Esophagus muscularis mucosa (tissue), 4 donors: ENCODE measurements at places on chromosomes 5 and 9. TPM values are rescaled to one million over a fixed set of nuclear protein-coding genes. Genes with fewer than 3 reads are reported as not detected.

Gene TCF7
- total RNA-seq = 1.6 TPM

Gene ROPN1L
- 1.7 TPM for total RNA-seq

Gene TYRP1
- not detected for total RNA-seq

- H3K36me3 ChIP-seq = no peaks in the 10 kb centered on the region
- no peak overlapping the region for H3K27ac ChIP-seq
- no peaks in the 10 kb centered on the region for H3K27me3 ChIP-seq
- no peak overlapping the region for H3K4me3 ChIP-seq
These were observed 157.6 kb downstream of the SLC12A2 start for GRCh38 chr5:128241051-128241695.

DNA sequence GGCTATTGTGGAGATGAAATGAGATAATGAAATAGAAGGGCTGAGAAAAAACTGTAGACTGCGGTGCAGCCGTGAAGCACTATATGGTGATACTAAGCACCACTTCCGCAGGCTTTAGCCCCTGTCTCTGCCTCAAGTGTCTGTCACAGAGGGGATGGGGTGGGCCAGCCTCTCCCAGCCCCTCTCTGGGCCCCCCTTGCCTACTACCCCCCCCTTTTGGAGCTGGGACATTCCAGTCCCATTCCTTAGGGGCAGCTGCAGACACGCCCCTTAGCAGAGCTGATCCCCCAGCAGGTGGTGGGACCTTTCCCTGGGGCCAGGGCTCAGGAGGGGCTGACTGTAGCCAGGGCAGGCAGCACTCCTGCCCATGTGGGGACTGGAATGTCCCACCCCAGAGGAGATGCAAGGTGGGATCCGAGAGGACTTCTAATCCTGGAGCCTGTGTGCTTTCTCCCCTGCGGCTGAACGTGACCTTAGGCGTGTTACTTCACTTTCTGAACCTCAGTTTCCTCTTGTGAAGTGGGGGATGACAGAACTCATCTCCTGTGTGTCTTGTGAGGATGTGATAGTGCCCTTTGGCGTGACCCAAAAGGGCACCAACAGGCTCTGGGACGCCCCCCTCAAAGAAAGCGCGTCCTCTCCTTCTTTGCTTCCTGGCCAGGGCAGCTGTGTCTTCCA is 1.9 kb downstream of the N4BP3 start:
- peak overlapping the region; percentile 60 for H3K4me3 ChIP-seq
- peaks cover 92% of the 10 kb centered on the region for H3K27me3 ChIP-seq
- H3K27ac ChIP-seq = no peak overlapping the region
- no peaks in the 10 kb centered on the region for H3K36me3 ChIP-seq
- peaks cover 37% of the 10 kb centered on the region for H3K4me1 ChIP-seq
- no peak for DNase-seq

DNA sequence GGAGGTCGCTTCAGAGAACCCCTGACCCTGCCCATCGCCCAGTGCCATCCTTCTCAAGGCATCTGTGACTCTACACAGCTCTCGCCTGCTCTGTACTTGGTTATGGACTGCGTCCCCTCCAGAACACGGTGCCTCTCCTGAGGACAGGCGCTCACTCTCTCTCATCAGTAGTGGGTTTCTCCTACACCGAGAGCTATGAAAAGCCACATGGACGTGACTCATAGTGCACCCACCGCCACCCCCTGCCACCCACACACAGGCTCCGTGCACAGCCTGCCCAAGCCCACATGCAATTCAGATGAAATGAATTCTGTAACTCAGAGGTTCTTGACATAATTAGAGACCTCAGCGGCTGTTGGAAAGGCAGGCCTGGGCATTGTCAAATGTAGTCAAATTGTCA is 13.9 kb downstream of the GTF3C5 start:
- no peak overlapping the region for H3K4me3 ChIP-seq
- no peak for DNase-seq
- no peaks in the 10 kb centered on the region for H3K4me1 ChIP-seq
- no peak overlapping the region for H3K27ac ChIP-seq
- H3K27me3 ChIP-seq = no peaks in the 10 kb centered on the region

DNA sequence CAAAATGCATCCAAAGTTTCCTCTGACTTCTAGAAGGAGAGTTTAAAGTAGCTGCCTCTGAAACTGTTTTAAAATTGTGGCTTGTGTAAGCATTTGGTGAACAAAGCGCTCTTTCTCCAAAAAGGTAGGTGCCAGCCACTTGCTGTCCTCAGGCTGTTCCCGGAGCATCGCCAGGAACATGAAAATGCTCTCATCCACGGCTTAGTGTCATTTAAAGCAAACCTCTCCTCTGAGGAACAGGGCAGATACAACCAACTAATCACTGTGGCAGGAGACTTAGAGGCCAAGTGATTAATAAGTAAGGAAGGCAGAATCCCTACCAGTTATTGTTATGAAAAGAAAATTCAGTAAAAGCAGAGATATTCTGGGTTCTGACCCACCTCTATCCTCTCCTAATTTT is 165.6 kb downstream of the DCP2 start:
- no peaks in the 10 kb centered on the region for H3K27me3 ChIP-seq
- no peak overlapping the region for H3K4me3 ChIP-seq
- H3K27ac ChIP-seq = no peak overlapping the region
- peak; percentile 66 for DNase-seq
- H3K4me1 ChIP-seq = peaks cover 11% of the 10 kb centered on the region
- H3K36me3 ChIP-seq = no peaks in the 10 kb centered on the region

GRCh38 chr5:8493176-8493575 is 624.2 kb downstream of the MTRR start:
- no peaks in the 10 kb centered on the region for H3K36me3 ChIP-seq
- no peak overlapping the region for H3K4me3 ChIP-seq
- DNase-seq = no peak

DNA sequence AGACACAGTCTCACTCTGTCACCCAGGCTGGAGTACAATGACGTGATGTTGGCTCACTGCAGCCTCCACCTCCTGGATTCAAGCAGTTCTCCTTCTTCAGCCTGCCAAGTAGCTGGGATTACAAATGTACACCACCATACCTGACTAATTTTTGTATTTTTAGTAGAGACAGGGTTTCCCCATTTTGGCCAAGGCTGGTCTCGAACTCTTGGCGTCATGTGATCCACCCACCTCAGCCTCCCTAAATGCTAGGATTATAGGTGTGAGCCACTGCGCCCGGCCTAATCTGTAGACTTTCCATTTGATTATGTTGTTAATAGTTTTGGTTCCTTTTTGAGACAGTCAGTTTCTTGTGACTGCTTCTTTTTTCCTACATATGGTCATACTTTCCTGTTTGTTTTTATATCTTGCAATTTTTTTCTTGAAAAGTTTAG is 31.0 kb downstream of the MTREX start:
- H3K36me3 ChIP-seq = peaks cover 2% of the 10 kb centered on the region
- no peak overlapping the region for H3K27ac ChIP-seq
- no peaks in the 10 kb centered on the region for H3K27me3 ChIP-seq
- no peak overlapping the region for H3K4me3 ChIP-seq
- H3K4me1 ChIP-seq = peaks cover 20% of the 10 kb centered on the region
- DNase-seq = no peak

DNA sequence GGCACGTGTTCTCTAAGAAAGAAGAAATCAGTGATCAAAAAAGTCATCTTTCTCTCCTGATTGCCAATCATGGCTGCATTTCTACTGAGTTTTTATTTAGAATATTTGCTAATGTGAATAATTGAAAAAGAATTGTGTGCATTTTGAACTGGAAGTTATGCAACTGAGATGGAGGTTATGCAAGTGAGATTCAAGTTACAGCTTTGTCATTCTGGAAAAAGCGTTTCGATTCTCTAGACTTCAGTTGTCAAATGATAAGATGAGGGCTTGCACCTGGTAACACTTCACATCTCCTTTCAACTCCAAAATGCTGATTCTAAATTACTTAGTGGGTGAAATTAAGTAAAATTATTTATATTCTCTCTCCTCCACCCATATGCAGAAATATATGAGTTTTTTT is 36.4 kb downstream of the C6 start:
- H3K4me1 ChIP-seq = no peaks in the 10 kb centered on the region
- H3K36me3 ChIP-seq = no peaks in the 10 kb centered on the region
- no peak overlapping the region for H3K27ac ChIP-seq
- no peak for DNase-seq
- no peaks in the 10 kb centered on the region for H3K27me3 ChIP-seq

DNA sequence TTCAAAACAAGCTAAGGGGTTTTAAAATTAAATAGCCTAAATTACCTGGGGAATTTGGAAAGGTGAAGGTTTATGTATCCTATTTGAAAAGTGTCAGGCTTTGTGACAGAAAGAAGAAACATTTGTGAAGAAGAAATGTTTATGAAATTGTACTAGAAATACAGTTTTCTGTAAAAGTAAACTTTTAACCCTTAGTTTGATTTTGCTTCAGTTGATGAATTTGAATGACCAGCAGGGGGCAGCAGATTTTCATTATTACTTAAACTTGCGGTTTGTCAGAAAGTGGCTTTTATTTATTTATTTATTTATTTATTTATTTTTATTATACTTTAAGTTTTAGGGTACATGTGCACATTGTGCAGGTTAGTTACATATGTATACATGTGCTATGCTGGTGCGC is 58.1 kb downstream of the NNT start:
- no peaks in the 10 kb centered on the region for H3K27me3 ChIP-seq
- H3K27ac ChIP-seq = no peak overlapping the region
- no peak for DNase-seq
- no peak overlapping the region for H3K4me3 ChIP-seq

- H3K4me3 ChIP-seq = no peak overlapping the region
- H3K27ac ChIP-seq = no peak overlapping the region
- H3K27me3 ChIP-seq = no peaks in the 10 kb centered on the region
- no peak for DNase-seq
These were observed 16.1 kb upstream of the ZNF462 start for GRCh38 chr9:106846857-106847256.

DNA sequence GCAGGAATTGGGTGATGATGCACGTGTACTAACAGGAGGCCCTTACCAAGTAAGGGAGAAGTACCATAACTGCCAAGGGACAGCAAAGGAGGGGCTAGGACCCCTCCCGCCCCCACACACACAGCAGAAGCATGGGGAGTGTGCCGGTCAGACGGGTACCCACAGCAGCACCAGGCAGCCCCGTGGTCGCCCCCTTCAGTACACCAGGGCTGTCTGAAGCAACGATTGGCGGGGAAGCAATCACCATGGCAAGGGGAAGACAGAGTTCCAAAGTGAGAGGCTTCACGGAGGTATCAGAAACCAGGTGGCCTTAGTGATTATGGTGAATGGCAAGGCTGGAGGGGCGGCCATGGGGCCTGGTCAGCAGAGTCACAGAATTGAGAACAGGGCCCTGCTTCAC is 72.2 kb downstream of the CAMSAP1 start:
- no peak overlapping the region for H3K4me3 ChIP-seq
- no peak for DNase-seq
- H3K4me1 ChIP-seq = no peaks in the 10 kb centered on the region
- no peaks in the 10 kb centered on the region for H3K27me3 ChIP-seq
- peaks cover 3% of the 10 kb centered on the region for H3K36me3 ChIP-seq

DNA sequence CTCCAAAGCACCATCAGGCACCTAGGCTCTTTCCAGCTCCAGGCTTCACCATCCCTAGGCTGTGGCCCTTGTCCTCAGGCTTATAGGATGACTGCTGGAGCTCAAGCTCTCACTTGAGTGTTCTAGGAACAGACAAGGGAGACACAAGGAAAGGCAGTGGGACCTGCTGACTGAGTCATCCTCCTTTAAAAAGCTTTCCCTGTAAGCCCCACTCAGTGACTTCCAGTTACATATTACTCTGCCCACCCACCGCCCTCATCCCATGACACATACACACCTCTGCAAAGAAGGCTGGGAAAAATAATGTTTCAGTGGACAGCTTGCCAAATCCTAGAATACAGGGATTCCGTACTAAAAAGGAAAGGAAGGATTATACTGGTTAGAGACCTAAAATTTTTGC is 154.2 kb upstream of the ZNF366 start:
- no peaks in the 10 kb centered on the region for H3K36me3 ChIP-seq
- H3K27me3 ChIP-seq = no peaks in the 10 kb centered on the region
- H3K4me1 ChIP-seq = peaks cover 18% of the 10 kb centered on the region
- H3K27ac ChIP-seq = no peak overlapping the region

DNA sequence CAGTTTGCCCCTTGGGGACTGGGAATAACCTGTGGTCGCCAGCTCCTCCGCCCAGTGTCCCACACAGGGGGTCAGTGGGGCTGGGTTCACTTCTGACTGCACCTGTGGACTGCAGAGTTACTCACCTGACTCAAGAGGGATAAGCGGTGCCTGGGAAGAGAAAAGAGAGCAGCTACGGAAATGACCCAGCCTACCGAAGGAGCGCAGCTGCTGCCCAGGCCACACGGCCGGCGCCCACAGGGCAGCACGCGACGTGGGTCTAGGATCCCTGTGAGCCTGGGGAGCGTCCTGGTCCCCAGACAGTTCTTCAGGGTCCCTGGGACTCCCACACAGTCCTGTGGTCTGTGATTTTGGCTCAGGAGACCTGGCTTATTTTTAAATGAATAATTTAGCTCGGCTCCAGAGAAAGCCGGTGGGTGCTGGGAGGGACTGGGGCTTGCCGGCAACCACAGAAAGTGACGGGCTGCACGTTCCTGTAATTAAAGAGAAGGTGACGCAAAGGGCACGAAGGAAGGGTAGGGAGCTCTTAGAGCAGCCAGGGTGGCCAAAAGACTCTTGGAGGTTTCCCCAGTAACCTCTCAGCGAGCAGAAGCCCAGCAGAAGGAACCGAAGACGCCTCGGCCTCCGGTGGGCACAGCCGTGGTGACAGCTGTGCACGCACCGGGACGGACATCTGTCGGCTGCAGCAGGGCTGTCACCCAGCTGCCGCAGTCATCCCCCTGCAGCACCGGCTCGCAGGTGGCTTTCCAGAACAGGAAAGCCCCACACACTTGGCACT is 97.5 kb upstream of the FCN2 start:
- H3K4me3 ChIP-seq = no peak overlapping the region
- H3K36me3 ChIP-seq = peaks cover 62% of the 10 kb centered on the region
- H3K4me1 ChIP-seq = peaks cover 50% of the 10 kb centered on the region
- no peak overlapping the region for H3K27ac ChIP-seq
- H3K27me3 ChIP-seq = no peaks in the 10 kb centered on the region

- H3K27me3 ChIP-seq = no peaks in the 10 kb centered on the region
- no peak for DNase-seq
- H3K4me1 ChIP-seq = no peaks in the 10 kb centered on the region
- H3K27ac ChIP-seq = no peak overlapping the region
These were observed 147.7 kb upstream of the SLC1A3 start for GRCh38 chr5:36458746-36459145.
